HCT116 (cell line): ENCODE measurements at places on chromosomes 2 and 18. TPM values are rescaled to one million over a fixed set of nuclear protein-coding genes. Genes with fewer than 3 reads are reported as not detected.
A peak's percentile ranks its signal among the peaks of the same experiment; 100 is the strongest.

TMEM169 gene
- 0.42 TPM for total RNA-seq

MATN3 gene
- total RNA-seq: not detected

MDH1B gene
- 3.7 TPM for total RNA-seq

AKAIN1 gene
- total RNA-seq: not detected

NT5DC4 gene
- 0.22 TPM for total RNA-seq

FIGN gene
- not detected for total RNA-seq

- no peaks in the 10 kb centered on the region for H3K27me3 ChIP-seq
- H3K36me3 ChIP-seq: no peaks in the 10 kb centered on the region
Measured at GRCh38 chr2:106953236-106953635, 67.3 kb upstream of the ST6GAL2 start.

DNA sequence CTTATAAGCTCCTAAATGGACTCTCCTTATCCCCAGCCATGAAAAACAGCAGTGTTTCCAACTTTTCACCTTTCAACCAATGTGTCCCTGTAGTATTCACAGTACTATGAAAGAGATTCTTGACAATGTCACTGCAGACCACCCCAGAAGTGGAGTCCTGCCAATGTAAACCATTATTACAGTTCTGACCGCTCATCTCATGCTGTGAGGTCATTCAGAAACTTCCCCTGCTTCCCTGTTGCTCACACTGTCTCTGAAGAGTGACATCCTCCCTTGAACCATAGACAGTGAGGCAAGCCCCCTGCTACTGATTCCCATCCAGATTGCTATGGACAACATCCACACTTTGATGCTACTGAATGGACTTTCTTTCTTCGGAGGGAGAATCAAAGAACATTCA lies 1523.7 kb upstream of the ACVR2A start:
- no peak overlapping the region for H3K27ac ChIP-seq
- no peaks in the 10 kb centered on the region for H3K27me3 ChIP-seq
- DNase-seq: no peak

DNA sequence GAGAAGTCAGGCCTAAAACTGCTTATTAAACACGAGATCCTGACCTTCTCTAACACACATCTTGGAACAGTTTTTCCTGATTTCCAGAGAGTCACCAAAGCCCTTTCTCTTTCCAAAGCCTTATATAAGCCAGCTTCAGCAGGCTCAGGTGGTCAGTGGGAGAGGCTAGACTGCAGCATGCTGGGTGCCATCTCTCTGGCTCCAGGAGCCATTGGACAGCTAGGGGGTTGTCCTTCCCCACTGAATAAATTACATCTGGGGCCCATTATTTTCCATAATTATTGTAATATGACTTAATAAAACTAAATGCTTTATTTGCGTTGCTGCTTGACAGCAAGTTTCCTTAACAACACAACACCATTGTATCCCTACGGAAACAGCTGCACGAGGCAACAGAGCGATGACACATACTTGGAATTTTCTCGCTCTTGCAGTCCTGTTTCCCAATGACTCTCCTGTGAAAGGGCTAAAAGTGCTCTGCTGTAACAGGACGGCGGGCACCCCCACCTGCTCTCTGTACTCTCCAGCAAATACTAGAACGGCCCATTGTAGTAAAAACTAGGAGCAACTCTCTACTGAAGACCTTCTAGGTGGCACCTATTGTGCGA lies 160.6 kb downstream of the RNF144A start:
- no peaks in the 10 kb centered on the region for H3K4me1 ChIP-seq
- H3K27ac ChIP-seq: no peak overlapping the region
- H3K36me3 ChIP-seq: no peaks in the 10 kb centered on the region
- H3K4me3 ChIP-seq: no peak overlapping the region

- no peaks in the 10 kb centered on the region for H3K36me3 ChIP-seq
- H3K4me3 ChIP-seq: no peak overlapping the region
- no peak overlapping the region for H3K27ac ChIP-seq
- no peak for DNase-seq
- H3K27me3 ChIP-seq: no peaks in the 10 kb centered on the region
Measured at GRCh38 chr2:47014564-47015051, 99.0 kb upstream of the MCFD2 start.

GRCh38 chr2:68514316-68514929 lies 47.0 kb downstream of the APLF start:
- no peaks in the 10 kb centered on the region for H3K27me3 ChIP-seq
- H3K4me1 ChIP-seq: no peaks in the 10 kb centered on the region

- H3K4me3 ChIP-seq: no peak overlapping the region
- H3K27me3 ChIP-seq: no peaks in the 10 kb centered on the region
- no peak for DNase-seq
- H3K27ac ChIP-seq: no peak overlapping the region
- H3K4me1 ChIP-seq: no peaks in the 10 kb centered on the region
- H3K36me3 ChIP-seq: no peaks in the 10 kb centered on the region
Measured at GRCh38 chr2:124258140-124258880, 233.2 kb downstream of the CNTNAP5 start.

GRCh38 chr18:21398121-21398520 lies 156.1 kb downstream of the GREB1L start:
- no peak for DNase-seq
- no peaks in the 10 kb centered on the region for H3K4me1 ChIP-seq
- H3K27ac ChIP-seq: no peak overlapping the region
- H3K4me3 ChIP-seq: no peak overlapping the region

DNA sequence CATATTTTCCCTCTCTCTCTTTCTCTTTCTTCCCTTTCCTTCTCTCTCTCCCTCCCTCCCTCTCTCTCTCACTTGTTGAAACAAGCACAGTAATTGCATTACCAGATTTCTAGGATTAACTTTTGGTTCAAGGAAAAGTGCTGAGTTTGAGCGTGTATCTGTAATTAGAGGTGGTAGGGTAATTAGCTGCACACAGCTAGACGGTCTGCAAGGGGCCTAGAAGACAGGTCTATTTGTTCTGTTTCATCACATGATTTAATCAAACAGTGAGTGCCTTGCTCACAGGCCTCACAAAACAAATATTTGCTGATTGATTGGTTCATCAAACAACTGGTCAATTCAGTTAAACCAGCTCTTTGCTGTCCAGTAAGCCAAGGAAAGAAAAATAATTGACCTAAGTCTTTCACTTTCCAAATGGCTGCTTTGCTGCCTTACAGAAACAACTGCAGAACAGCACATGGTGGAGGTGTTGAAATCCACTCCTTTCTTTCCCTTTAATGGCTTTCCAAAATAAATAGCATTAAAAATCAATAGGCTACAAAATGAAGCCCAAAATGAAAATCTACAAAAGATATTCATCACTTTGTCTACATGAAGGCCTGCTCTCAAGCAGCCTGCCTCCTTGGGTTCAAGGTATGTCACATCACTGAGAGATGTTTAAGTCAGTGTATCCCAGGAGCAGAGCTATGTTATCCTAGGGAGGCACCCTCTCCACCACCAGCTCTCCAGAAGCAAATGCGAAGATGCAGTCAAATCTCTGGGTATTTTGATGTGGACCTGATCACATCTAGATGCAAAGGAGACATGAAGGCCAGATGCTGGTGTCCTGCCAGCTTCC lies 264.4 kb upstream of the SIX2 start:
- DNase-seq: no peak
- H3K36me3 ChIP-seq: no peaks in the 10 kb centered on the region
- no peaks in the 10 kb centered on the region; the same call in 1 of the 2 replicates for H3K27me3 ChIP-seq

DNA sequence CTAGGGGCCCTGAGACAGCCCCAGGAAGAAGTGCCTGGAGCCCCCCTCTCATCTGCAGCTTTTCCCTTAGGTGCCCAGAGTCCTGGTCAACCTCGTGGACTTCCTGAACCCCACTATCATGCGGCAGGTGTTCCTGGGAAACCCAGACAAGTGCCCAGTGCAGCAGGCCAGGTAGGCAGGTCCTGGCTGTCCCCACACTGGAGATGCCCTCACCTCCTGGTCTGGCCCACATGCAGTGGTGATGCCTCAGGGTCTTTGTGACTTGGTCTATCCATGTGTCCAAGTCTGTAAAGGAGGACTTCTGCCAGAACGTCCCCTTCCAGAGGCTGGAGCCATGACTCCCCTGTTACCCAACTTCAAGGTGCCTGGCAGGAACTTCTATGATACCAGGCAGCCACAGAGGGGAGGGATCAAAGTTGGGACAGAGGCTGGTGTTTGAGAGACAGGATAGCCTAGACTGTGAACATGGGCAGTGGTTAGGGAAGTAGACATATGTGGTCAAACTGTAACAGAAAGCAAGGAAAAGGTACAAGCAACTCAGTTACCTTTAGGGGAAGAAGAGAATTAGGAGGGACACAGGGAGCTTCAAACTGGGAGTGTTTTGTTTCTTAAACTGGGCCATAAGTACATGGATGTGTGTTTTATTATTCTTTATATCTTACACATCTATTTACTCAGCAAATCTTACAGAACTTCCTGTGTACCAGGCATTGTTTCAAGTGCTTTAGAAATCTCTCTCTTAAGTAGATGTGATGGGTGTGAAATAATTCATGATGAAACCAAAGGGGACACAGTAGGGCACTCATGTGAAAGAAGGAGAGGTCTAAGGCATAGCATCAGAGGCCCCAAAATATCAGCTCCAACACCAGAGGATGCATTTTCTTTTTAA lies 107.1 kb downstream of the PLB1 start:
- H3K4me1 ChIP-seq: peaks cover 3% of the 10 kb centered on the region; the same call in 1 of the 2 replicates
- H3K4me3 ChIP-seq: no peak overlapping the region
- H3K27ac ChIP-seq: no peak overlapping the region
- no peaks in the 10 kb centered on the region for H3K36me3 ChIP-seq

- no peaks in the 10 kb centered on the region for H3K36me3 ChIP-seq
- no peak overlapping the region for H3K4me3 ChIP-seq
- no peaks in the 10 kb centered on the region for H3K27me3 ChIP-seq
- H3K27ac ChIP-seq: no peak overlapping the region
Measured at GRCh38 chr2:100822587-100823248, 2.8 kb downstream of the NPAS2 start.

- H3K27me3 ChIP-seq: no peaks in the 10 kb centered on the region
- no peak overlapping the region for H3K4me3 ChIP-seq
- H3K36me3 ChIP-seq: no peaks in the 10 kb centered on the region
- H3K4me1 ChIP-seq: peaks cover 15% of the 10 kb centered on the region
- peak; percentile 52 for DNase-seq
Measured at GRCh38 chr18:26383454-26384270, 157.4 kb downstream of the TAF4B start.

DNA sequence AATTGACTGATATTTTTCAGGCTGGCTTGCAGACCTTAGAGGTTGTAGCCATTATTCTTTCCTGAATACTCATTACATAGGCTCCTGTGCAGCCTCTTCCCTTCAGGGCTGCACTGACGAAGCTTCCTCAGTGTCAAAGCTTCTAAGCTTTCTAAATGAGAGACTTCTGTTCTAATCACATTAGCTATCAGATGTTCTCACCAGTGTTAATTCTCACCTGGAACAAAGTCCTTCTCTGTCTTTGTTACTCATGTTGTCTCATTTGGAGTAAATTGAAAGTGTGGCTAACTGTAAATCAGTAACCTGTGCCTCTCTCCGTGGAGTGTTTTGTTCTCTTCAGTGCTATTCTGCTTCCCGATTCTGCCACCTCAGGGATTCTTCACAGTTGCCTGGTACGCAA lies 76.9 kb downstream of the MC4R start:
- no peak for DNase-seq
- no peak overlapping the region for H3K27ac ChIP-seq
- H3K36me3 ChIP-seq: no peaks in the 10 kb centered on the region
- H3K27me3 ChIP-seq: no peaks in the 10 kb centered on the region
- no peak overlapping the region for H3K4me3 ChIP-seq

GRCh38 chr2:4066217-4066616 lies 362.8 kb downstream of the DCDC2C start:
- no peak overlapping the region for H3K4me3 ChIP-seq
- no peaks in the 10 kb centered on the region for H3K36me3 ChIP-seq
- no peaks in the 10 kb centered on the region for H3K27me3 ChIP-seq
- no peak overlapping the region for H3K27ac ChIP-seq
- no peaks in the 10 kb centered on the region for H3K4me1 ChIP-seq
